Chondrocyte (in vitro differentiated cells): ENCODE measurements at places on chromosomes 16 and 17. TPM values are rescaled to one million over a fixed set of nuclear protein-coding genes. Genes with fewer than 3 reads are reported as not detected.
A peak's percentile ranks its signal among the peaks of the same experiment; 100 is the strongest.

The ASPHD1 gene
- 2.4 to 3.2 TPM (median 2.9 TPM) in 3 replicates for total RNA-seq

The OTOA gene
- 0.10 TPM in 1 of 3 replicates, not detected in the others for total RNA-seq

The OSGIN1 gene
- 1.3 to 2.8 TPM (median 2.5 TPM) in 3 replicates for total RNA-seq

The IGSF6 gene
- not detected in 3 replicates for total RNA-seq

The SDR42E1 gene
- not detected in 3 replicates for total RNA-seq

GRCh38 chr17:40531051-40531991 lies 29.9 kb upstream of the TNS4 start:
- H3K27ac ChIP-seq = peak overlapping the region; percentile 39
- peak; percentile 49 for DNase-seq
- H3K27me3 ChIP-seq = no peaks in the 10 kb centered on the region
- H3K4me1 ChIP-seq = peaks cover 58% of the 10 kb centered on the region
- H3K36me3 ChIP-seq = no peaks in the 10 kb centered on the region
- H3K4me3 ChIP-seq = peak overlapping the region; percentile 1

GRCh38 chr16:82715833-82716232 lies 89.1 kb downstream of the CDH13 start:
- DNase-seq = no peak
- H3K27me3 ChIP-seq = no peaks in the 10 kb centered on the region
- no peaks in the 10 kb centered on the region for H3K36me3 ChIP-seq
- no peak overlapping the region for H3K27ac ChIP-seq

GRCh38 chr17:75454193-75454592 lies 2.2 kb upstream of the TMEM94 start:
- H3K36me3 ChIP-seq = no peaks in the 10 kb centered on the region
- no peak overlapping the region for H3K27ac ChIP-seq
- DNase-seq = no peak
- H3K4me3 ChIP-seq = no peak overlapping the region
- no peaks in the 10 kb centered on the region for H3K27me3 ChIP-seq

GRCh38 chr17:57697891-57698711 lies 47.0 kb downstream of the CCDC182 start:
- H3K36me3 ChIP-seq = peaks cover 1% of the 10 kb centered on the region
- no peak for DNase-seq
- no peak overlapping the region for H3K4me3 ChIP-seq

DNA sequence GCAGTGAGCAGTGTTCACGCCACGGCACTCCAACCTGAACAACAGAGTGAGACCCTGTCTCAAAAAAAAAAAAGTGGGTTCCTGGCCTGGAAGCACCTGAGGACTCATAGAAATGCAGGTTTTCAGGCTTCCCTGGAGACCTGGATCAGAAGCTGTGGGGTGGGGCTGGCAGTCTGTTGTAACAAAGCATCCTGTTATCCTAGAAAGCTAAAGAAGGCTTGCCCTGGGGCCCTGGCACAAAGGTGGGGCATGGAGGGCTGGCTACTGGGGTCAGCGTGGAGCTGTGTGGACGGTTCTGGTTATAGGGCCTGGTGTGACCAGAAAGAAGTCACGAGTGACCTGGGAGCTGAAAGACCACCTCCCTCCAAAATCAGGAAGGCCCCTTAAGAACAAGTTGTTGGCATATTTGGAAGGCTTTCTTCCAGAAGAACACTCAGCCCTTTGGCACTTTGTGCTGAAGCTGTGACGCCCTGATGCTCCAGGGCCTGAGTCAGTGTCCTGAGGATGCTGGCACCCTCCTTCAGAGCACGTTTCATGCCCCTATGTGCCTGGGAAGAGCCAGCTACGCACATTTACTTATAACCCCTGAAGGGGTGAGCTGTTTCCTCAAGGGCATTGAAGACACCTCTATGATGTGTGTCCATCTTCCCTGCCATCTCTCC lies 6.2 kb downstream of the CRISPLD2 start:
- no peak overlapping the region for H3K4me3 ChIP-seq
- no peaks in the 10 kb centered on the region for H3K36me3 ChIP-seq
- no peak for DNase-seq
- H3K4me1 ChIP-seq = peaks cover 37% of the 10 kb centered on the region
- no peak overlapping the region for H3K27ac ChIP-seq
- H3K27me3 ChIP-seq = no peaks in the 10 kb centered on the region

DNA sequence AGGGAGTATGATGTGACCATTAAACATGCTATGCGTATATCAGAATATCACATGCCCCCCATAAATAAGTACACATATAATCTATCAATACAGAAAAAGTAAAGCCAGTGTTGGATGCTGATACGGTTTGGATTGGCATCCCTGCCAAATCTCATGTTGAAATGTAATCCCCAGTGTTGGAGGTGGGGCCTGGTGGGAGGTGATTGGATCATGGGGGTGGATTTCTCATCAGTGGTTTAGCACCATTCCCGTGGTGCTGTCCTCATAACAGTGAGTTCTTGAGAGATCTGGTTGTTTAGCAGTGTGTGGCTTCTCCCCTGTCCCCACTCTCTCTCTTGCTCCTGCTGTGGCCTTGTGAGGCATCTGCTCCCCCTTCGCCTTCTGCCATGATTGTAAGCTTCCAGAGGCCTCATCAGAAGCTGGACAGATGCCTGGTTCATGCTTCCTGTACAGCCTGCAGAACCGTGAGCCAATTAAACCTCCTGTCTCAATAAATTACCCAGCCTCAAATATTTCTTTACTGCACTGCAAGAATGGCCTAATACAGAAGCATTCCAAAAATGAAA lies 88.9 kb downstream of the AATF start:
- no peak overlapping the region for H3K27ac ChIP-seq
- DNase-seq = no peak
- H3K27me3 ChIP-seq = no peaks in the 10 kb centered on the region

DNA sequence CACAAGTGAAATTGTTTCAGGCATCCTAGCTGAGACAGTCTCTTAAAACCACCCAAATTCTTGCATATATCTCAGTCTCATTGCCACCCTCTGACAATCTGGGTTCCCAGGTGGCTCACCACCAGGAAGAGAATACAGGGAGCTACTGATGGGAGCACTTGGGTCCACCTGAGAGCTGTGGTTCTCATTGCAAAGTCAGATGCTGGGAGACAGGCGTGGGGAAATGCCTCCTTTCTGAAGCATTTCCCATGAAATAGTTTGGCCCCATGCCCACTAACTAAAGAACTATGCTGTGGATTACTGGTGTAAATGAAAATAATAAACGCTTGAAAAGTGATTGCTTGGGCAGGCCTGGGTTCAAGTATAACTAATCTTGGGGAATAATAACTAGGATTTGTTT lies 70.3 kb downstream of the CMC2 start:
- H3K27me3 ChIP-seq = peaks cover 8% of the 10 kb centered on the region
- H3K27ac ChIP-seq = peak overlapping the region; percentile 13
- H3K36me3 ChIP-seq = no peaks in the 10 kb centered on the region
- no peak overlapping the region for H3K4me3 ChIP-seq
- peaks cover 36% of the 10 kb centered on the region for H3K4me1 ChIP-seq

DNA sequence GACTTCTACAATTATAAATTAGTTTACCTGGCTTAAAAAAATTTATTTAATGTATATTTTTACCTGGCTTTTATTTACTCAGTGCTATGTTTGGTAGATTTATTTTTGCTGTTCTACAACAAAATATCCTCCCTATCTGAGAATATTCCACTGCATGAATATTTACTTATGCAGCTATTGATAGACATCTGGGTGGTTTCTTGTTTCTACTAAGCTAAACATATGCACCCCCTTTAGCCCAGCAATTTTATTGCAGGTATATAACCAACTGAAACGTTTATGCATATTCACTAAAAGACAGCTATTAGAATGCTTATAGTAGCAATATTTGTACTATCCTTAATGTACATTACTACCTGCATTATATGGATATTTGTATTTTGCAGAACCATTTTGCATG lies 187.7 kb upstream of the CPHXL start:
- no peaks in the 10 kb centered on the region for H3K4me1 ChIP-seq
- H3K36me3 ChIP-seq = no peaks in the 10 kb centered on the region
- H3K4me3 ChIP-seq = no peak overlapping the region
- DNase-seq = no peak
- H3K27ac ChIP-seq = no peak overlapping the region

GRCh38 chr16:10296956-10297340 lies 88.9 kb upstream of the ATF7IP2 start:
- H3K27ac ChIP-seq = no peak overlapping the region
- no peaks in the 10 kb centered on the region for H3K4me1 ChIP-seq
- no peaks in the 10 kb centered on the region for H3K36me3 ChIP-seq

DNA sequence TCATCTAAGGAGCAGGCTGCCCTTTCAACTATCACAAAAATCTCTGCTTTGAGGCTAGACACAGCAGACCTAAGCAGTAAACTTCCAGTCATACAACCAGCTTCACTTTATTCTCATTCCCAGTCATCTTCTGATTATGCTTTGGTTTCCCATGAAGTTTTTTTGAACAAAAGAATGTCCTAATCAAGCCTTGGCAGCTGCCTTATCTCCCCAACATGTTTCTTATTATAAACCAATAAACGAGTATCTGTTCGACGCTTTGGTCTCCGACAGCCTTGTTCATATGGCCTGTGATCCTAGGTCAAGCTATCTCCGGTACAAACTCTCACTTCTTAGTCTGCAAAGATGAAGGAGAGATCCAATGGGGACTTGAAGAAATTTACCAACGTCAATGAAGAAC lies 47.4 kb upstream of the CDYL2 start:
- no peaks in the 10 kb centered on the region for H3K4me1 ChIP-seq
- H3K27ac ChIP-seq = no peak overlapping the region
- no peak overlapping the region for H3K4me3 ChIP-seq

DNA sequence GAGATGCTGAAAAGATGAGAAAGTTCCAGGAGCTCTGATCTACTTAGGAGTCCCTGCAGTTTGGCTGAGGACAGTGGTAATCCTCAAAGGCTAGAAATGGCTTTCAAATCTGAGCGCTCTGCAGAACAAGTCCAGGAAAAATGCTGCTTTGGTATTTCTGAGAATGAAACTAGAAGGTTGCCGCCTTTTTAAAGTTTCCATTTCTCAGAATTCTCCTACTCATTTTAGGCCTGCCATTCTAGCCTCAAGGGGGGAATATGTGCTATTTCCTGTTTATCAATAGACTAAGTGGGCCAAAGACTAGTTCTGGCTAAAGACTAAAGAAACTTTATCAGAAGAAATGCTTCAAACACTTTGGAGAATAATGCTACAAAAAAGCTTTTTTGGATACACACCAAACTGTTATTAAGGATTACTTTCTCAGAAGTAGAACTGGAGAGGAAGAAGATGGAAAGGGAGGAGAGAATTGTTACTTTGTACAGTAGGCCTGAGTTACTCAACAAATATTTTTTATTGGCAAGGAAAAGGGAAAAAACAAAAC lies at the start of gene SLFN12L:
SLFN12L (minus strand) TSS at position 78 of the 541 bp plus-strand sequence. CDS start 15,314 bp downstream, outside the sequence.
- H3K27me3 ChIP-seq = peaks cover 4% of the 10 kb centered on the region
- no peak within 1 kb of the TSS for H3K27ac ChIP-seq
- peaks cover 12% of the 10 kb centered on the region for H3K4me1 ChIP-seq
- no peak for DNase-seq
- no peaks in the 10 kb centered on the region for H3K36me3 ChIP-seq

DNA sequence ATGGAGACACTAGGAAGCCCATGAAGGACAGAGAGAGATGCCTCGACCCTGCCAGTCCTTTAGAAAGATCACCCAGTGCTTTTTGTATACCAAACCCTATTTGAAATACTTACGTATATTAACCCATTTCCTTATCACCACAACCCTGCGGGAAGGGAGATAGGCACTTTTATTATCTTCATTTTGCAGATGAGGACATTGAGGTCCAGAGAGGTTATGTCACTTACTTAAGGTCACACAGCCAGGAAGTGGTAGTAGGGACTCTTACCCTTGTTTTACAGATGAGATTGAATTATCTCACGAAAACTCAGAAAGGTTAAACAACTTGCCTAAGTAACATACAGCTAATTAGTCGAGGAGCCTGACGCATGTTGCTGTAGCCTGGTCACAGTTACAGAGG lies 38.2 kb downstream of the IL4R start:
- no peak for DNase-seq
- no peak overlapping the region for H3K27ac ChIP-seq
- no peak overlapping the region for H3K4me3 ChIP-seq
- no peaks in the 10 kb centered on the region for H3K4me1 ChIP-seq
- no peaks in the 10 kb centered on the region for H3K27me3 ChIP-seq

- no peak for DNase-seq
- no peaks in the 10 kb centered on the region for H3K36me3 ChIP-seq
- no peak overlapping the region for H3K4me3 ChIP-seq
- no peak overlapping the region for H3K27ac ChIP-seq
- peaks cover 33% of the 10 kb centered on the region for H3K27me3 ChIP-seq
- no peaks in the 10 kb centered on the region for H3K4me1 ChIP-seq
Measured at GRCh38 chr16:12629271-12629670, 174.4 kb downstream of the CPPED1 start.

DNA sequence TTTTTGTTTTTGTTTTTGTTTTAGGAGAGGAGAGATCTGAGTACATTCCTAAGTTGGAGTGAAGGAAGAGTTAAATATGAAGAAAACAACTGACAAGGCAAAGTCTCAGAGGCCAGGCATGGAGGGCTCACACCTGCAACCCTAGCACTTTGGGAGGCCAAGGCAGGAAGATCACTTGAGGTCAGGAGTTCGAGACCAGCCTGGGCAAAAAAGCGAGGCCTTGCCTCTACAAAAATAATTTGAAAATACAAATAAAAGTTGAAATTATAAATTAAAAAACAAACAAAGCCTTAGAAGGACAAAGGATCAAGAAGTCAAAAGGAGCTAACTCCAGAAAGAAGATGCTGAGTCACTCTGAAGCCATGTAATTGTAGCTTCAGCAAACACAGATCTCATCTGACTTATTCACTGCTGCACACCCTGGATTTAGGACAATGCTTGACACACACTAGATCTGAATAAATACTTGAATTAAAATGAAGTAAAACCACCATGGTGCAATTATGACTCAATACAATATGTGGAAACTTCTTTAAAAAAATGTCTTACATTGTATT lies 9.1 kb downstream of the CEP20 start:
- H3K27ac ChIP-seq = peak overlapping the region; percentile 72
- peaks cover 24% of the 10 kb centered on the region for H3K4me1 ChIP-seq
- H3K36me3 ChIP-seq = peaks cover 15% of the 10 kb centered on the region
- DNase-seq = no peak

DNA sequence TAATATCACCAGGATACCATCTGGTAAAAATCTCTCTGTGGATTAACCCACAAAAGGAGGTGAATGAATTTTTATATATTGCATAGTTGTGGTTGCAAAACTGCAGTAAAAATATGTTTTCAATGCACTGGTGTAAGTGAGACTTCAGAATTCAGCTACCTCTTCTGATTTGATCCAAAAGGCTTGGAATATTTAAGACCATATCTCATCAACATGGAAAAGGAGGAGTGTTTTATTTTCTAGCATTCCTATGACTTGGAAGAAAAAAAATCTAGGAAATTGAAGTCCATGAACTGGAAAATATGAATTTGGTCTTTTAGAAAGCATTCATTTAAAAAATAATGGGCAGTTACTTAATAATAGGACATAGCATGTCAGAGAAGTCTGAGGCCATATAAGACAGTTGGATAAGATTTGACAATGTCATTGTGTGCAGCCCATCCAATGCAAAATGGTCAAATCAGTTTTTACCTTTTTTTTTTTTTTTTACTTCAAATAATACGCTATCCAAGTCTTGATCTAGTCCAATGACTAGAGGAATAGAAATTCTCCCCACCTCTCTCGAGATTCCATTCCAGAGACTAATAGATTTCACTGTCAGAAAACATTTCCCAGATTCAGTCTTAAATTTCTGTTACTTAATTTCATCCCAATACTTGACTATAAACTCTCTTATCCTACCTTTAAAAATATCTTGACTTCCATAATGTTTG lies 364.9 kb upstream of the PMFBP1 start:
- H3K4me3 ChIP-seq = no peak overlapping the region
- H3K27ac ChIP-seq = peak overlapping the region; percentile 85
- H3K27me3 ChIP-seq = no peaks in the 10 kb centered on the region
- no peak for DNase-seq
- peaks cover 37% of the 10 kb centered on the region for H3K4me1 ChIP-seq
- H3K36me3 ChIP-seq = no peaks in the 10 kb centered on the region

- no peaks in the 10 kb centered on the region for H3K36me3 ChIP-seq
- no peak for DNase-seq
- no peak overlapping the region for H3K4me3 ChIP-seq
- no peaks in the 10 kb centered on the region for H3K4me1 ChIP-seq
- H3K27me3 ChIP-seq = no peaks in the 10 kb centered on the region
Measured at GRCh38 chr16:61547626-61548025, 488.6 kb downstream of the CDH8 start.
